CD4-positive, alpha-beta T cell treated with Interferon gamma for 1 hour (primary cell): ENCODE measurements at places on chromosomes 16 and 17.
A peak's percentile ranks its signal among the peaks of the same experiment; 100 is the strongest.

DNA sequence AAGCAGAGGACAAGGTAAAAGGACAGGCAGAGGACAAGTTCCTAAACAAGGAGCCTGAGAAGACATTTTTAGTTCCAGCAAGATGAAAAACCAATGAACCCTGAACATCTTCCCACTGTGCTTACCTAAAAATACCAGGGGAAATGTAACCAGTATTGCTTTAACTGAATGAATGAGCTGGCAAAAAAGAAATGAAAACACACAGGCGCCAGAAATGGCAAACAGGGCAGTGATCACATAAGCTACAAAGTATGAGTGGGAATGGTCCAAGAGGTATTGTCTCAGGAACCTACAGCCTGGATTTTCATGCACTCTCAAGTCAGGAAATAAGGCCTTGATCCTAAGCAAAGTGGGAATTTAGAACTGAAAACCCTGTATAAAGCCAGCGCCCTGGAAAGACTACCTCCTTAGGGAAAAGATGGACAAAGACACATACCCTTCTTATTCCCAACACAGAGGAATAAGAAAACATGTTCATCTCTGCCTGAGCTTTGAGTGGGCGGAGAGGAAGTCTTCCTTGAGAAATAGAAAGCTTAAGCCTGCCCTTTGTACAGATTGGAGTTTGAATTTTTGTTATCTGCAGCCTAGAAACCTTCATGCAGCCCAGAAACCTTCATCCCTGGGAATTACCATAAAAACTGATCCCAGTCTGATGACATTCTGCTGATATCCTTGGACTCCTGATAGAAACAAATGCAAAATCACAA, 2.1 kb downstream of the CMTM2 start:
- no peak for DNase-seq

DNA sequence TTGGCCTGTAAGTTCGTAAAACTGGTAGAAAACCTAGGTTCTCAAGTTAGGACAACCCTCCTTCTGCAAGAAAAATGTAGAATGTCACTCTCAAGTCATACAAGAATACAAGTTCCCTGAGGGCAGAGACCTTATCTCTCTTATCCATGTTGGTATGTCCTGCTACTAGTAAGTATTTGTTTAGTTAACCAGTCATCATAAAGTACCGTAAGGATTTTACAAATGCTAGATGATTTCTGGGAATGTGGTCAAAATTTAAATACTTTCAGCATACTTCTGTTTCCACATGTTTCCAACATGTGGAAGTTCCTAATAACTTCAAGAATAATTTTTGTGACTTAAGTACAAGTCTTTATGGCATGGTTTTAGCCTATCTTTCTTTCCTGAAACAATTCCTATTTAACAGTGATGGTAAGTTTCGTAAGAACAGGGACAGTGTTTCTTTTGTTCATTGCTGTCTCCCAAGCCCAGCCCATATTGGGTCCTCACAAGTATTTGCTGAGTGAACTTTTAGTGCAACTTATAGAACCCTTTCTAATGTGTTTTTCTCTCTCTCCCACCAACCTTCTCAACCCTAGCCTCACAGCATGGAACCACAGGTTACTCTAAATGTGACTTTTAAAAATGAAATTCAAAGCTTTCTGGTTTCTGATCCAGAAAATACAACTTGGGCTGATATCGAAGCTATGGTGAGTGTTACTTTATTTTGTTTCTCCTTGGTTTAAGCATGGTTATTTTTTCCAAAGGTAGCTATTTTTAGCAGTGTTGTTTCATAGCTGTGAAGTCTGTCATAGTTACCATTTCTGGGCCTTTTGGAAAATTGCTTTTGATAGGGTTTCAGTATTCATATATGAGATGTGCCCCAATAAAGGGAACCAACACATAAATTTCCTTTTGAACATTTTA, 4.5 kb downstream of the NBR1 start:
- DNase-seq, result no peak

- DNase-seq, result no peak
Observed at GRCh38 chr17:58271216-58271931, 9.4 kb downstream of the MPO start.

DNA sequence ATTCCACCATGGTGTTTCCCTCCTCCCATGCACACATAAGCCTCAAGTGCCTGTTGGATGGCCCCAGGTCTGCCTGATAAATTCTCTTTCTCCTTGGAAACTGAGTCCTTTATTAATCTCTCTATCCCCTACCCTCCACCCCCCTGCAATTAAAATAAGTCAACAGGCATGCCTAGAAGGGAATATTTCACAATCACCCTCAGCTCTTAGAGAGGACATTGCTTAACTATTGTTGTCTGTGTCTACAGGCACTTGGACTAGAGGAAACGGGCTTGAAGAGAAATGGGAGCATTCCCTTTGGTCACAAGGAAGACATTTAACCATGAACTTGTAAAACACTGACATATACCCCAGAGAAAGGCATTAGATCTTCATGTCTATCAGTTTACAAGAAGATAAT, 39.5 kb downstream of the RCVRN start:
- DNase-seq, result no peak

- DNase-seq, result peak; percentile 16
Observed at GRCh38 chr16:70770626-70771552, 30.1 kb downstream of the VAC14 start.

GRCh38 chr17:15436473-15437302, 30.7 kb downstream of the CDRT4 start:
- peak; percentile 48 for DNase-seq

GRCh38 chr17:56884483-56885311, 29.2 kb downstream of the TRIM25 start:
- no peak for DNase-seq

- no peak for DNase-seq
Observed at GRCh38 chr16:49486400-49486799, 112.8 kb downstream of the C16orf78 start.
